ENCODE measurements at places on chromosomes 1 and 21. TPM values are rescaled to one million over a fixed set of nuclear protein-coding genes. Genes with fewer than 3 reads are reported as not detected.

The SPATA17 gene
- 1.1 TPM for total RNA-seq

The TDRD5 gene
- not detected for total RNA-seq

The ABCB10 gene
- total RNA-seq = 12.7 TPM

The PCP4L1 gene
- 0.60 TPM for total RNA-seq

The CHIT1 gene
- 0.51 TPM for total RNA-seq

The TPTE gene
- total RNA-seq = not detected

The ARHGAP29 gene
- total RNA-seq = 27.5 TPM

GRCh38 chr21:27771938-27772483 is 805.1 kb upstream of the ADAMTS5 start:
- no peak for DNase-seq

- no peak for DNase-seq
These were observed 267.4 kb downstream of the KCNH1 start for GRCh38 chr1:210866532-210866931.

DNA sequence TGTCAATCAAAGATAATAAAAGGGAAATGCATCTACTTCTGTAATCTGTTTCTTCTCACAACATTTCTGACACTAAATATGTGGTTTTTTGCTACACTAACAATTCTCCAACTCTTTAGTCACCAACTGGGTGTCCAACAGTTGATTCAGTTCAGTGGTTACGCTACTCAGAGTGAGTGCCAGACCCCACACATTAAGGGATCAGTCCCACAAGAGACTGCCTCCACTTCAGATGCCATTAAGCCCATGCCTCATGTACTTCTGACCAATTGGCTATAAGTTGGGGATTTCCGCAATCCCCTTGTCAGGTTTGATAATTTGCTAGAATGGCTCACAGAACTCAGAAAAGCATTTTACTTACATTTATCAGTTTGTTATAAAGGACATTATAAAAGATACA is 28.4 kb downstream of the RNF2 start:
- no peak for DNase-seq

DNA sequence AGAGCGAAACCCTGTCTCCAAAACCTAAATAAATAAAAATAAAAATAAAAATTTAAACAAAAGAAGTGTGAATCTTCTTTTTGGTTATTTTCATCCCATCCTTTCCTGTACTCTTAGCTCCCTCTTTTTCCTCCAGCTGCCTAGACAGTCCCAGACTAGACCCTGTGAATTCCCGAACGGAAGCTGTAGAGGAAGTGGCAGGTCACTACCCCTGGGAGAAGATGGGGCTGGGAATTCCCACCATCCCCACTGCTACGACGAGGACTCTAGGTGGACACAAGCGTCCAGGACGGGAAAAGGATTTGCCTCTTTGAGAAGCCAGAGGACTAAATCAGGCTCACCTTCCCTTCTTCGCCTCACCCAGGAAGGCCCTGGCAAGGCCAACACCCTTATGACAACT is 12.6 kb downstream of the RHBDL2 start:
- DNase-seq = no peak

DNA sequence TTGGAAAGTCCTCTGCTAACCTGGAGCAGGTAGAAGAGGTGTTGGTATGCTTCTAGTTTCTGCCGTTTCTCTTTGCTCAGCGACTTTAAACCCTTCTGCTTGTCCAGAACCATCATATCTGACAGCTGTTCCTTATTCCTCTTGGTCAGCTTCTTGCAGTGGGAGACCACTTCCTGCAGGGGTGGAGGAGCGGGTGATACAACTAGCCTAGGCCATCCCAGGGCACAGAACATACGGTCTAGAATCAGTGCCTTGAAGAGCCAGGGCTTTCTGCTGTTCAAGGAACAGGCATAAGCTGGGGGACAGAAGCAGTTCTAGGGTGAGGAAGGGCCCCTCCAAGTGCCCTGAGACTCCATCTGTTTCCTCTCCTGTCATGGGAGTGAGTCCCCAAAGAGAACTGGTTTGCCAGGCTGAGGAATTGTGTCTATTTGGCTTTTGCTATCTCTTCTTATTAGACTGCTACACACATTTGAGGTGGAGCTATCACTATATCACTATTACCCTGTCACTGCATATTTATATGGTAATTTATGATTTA is 32.5 kb downstream of the IQGAP3 start:
- DNase-seq = no peak

DNA sequence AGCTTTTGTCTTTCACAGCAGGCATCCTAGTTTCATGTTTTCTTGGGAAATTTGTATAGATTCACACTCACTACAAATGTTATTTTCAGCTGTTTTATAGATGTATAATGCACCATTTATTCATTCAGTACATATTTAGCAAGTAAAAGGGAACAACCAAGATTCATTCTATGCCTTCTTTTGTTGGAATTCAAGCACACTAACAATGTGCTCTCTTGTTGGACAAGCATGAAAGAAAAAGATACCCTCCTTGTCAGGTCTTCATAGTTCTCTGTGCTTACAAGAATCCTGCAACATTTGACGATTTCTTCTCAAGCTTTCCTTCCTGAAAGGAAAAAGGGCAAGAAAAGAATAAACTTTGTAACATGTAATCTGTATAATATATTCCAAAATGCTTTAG is 456.0 kb downstream of the USP25 start:
- no peak for DNase-seq

Measured in Right ventricle myocardium inferior (tissue), 1 donor.